ENCODE measurements at places on chromosomes 3 and 15.

DNA sequence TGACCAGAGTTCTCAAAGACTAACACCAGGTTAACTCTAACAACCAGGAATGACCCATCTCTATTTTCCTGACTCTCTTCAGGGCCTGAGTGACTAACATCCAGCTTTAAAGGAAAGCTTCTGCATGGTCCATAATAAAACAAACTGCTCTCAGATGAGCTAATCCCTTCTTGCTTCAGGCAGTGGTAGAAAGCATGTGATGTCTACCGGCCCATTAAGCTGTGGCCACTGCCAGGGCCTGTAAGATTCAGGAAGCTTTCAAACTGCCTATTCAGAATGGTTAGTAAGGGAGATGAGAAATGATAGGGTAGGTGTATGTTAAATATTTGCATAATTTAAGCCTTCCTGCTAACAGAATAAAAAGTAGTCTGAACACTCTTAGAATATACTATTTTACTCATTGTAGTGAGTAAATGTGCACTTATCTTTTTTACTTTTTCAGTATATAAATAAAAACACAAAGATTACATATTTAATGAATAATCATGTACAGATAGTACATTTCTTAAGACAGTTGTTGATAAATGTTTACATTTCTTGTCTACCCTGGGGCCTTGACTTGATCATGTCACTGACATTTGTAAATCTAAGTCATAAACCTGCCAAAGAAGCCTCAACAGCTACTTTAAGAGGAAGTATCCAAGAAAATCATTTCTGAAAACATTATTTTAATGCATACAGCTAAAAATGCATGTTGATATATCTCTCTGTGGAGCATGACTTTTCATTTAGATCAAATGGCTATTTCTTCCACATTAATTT, 222.0 kb downstream of the MCTP2 start:
- no peak for DNase-seq

DNA sequence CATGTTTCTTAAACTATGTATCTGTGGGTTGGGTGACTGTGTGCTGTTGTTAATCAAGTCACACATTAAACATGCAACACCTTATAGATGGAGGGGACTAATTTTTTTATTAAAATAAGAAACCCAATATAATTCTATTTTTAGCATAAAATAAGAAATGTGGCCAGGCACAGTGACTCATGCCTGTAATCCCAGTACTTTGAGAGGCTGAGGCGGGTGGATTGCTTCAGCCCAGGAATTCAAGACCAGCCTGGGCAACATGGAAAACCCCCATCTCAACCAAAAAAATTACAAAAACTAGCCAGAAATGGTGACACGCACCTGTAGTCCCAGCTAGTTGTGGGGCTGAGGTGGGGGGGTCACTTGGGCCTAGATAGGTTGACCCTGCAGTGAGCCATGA, 1021.0 kb downstream of the EPHA3 start:
- no peak for DNase-seq

DNA sequence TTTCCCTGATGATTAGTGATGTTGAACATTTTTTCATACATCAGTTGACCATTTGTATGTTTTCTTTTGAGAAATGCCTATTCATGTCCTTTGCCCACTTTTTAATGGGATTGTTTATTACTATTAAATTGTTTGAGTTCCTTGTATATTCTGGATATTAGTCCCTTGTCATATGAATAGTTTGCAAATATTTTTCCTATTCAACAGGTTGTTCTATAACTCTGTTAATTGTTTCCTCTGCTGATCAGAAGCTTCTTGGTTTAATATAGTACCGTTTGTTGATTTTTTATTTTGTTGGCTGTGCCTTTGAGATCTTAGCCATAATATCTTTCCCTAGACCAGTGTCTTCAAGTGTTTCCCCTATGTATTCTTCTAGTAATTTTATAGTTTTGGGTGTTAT, 189.0 kb upstream of the RARB start:
- DNase-seq: no peak

DNA sequence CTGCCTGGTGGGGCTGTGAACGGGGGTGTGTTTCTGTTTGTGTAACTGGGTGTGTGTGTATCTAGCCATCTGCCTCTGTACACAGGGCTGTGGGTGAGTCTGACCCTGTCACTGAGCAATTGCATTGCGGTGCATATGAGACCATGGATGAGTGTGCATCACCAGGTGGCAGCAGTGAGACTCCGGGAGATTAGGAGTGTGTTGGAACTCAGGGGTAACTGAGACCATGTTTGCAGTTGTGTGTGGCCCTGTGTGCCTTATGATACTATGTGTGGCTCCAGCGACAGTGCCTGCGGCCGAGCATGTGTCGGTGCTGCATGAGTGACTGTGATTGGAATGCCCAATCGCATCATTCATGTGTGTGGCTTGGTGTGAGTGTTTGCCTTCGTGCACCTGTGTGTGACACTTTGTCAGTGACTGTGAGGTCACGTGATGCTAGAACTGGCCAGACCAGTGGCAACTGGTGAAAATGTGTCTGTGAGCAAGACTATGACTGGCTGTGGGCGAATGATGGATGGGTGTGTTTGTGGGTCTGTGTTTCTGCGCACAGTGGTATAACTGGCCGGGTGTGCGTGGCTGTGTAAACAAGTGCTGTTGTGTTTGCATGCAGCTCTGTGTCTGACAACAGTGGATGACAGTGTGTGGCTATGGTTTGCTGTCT, 14.0 kb downstream of the VILL start:
- DNase-seq: no peak

- DNase-seq: no peak
These were observed 2.2 kb upstream of the MB21D2 start for GRCh38 chr3:192919901-192920300.

GRCh38 chr3:183481582-183481981, 53.2 kb upstream of the MCF2L2 start:
- no peak for DNase-seq

DNA sequence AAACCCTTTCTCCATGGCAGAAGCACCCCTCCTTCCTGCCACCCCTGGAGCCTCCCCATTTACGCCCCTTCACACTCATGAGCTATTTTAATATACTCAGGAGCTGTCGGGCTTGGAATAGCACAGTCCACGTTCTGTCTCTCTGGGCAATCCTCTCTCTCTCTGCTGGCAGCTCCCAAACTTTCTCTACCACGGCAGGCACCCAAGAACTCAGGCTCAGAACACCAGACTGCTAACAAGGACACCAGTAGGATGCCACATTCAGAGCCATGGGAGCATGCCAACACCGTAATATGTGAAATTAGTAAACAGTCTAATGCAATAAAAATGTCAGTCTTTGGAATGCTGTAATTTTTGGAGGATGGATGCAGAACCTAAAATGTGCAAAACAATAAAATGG, 19.3 kb downstream of the TNFAIP8L3 start:
- no peak for DNase-seq

- no peak for DNase-seq
These were observed 74.9 kb downstream of the PFN2 start for GRCh38 chr3:149895769-149896168.

GRCh38 chr3:15682561-15683185, 81.1 kb downstream of the BTD start:
- DNase-seq: no peak

DNA sequence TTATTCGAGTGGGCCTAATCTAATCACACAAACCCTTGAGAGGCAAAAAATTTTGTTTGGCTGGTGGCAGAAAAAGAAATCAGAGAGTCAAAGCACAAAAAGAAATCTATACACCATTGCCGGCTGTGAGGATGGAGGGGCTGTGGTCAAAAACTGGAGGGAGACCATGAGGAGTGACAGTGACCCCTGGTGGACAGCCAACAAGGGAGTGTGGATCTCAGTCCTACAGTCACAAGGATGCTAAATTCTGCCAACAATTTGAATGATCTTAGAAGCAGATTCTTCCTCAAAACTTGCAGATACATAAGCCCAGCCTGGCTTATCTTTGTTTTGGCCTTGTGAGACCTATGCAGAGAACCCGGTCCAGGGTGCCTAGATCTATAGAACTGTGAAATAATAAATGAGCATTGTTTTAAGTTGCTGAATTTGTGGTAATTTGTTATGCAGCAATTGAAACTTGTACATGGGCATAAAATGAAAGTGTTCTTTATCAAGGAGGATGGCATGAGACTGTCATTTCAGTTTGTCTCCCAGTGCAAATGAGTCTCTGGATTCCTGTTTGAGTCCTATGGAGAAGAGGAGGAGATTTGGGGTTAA, 103.0 kb upstream of the ARHGEF26 start:
- peak; percentile 0 for DNase-seq

DNA sequence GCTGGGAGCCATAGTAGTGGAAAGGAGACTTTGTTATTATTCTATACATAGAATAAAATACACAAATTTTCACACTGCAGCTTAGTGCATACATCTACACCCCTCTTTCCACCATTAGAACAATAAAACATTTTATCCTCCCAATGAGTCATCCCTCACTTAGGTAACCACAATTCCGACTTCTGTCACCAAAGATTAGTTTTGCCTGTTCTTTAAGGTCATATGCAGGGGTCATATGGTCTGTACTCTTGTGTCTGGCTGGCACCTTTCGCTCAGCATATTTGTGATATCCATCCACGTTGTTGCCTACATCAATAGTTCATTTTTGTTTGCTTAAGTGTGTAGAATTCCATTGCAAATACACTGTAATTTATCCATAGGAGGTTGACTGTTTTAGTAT, 399.4 kb downstream of the SHQ1 start:
- no peak for DNase-seq

- DNase-seq: no peak
These were observed 372.8 kb downstream of the CTNNB1 start for GRCh38 chr3:41572092-41572491.

- DNase-seq: no peak
These were observed 154.1 kb upstream of the GOLIM4 start for GRCh38 chr3:168249550-168250414.

DNA sequence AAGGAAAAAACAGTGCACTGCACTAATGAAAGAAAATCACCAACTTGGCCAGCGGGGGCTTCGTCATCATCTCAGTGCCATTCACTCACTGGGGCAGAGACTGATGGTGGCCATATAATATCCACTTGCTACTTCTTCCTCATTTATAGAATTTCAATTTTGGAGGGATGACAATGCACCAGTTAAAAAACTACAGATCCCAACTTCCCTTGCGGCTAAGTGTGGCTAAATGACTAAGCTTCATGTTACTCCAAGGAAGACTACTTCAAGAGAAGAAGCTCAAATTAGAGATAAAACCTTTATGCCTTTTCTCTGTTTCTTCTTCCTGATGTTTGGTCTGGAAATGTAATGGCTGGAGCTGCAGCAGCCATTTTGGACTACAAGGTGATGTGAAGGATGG, 38.8 kb downstream of the NGLY1 start:
- DNase-seq: no peak

DNA sequence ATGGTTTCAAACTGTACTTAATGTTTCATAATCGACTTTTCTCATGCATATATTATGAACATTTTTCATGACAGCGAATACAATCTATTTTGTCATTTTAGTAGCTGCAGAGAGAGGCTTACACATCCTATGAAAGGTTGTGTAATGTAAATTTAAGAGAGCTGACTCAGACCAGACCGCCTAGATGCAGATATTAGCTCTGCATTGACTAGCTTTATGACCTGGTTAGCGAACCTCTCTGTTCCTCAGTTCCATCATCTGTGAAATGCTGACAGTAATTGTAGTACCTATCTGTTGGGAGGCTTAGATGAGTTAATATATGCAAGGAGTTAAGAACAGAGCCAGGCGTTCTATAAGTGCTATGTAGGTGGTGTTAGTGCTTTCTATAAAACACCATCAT, 116.2 kb upstream of the RASGRP1 start:
- DNase-seq: no peak

- DNase-seq: no peak
These were observed 60.5 kb upstream of the DPH6 start for GRCh38 chr15:35606450-35606779.

GRCh38 chr15:36422631-36423030, 156.8 kb upstream of the CDIN1 start:
- no peak for DNase-seq

GRCh38 chr3:178485756-178486155, 50.5 kb upstream of the KCNMB2 start:
- DNase-seq: no peak

- DNase-seq: no peak
These were observed 104.4 kb downstream of the FMN1 start for GRCh38 chr15:33089878-33090757.

DNA sequence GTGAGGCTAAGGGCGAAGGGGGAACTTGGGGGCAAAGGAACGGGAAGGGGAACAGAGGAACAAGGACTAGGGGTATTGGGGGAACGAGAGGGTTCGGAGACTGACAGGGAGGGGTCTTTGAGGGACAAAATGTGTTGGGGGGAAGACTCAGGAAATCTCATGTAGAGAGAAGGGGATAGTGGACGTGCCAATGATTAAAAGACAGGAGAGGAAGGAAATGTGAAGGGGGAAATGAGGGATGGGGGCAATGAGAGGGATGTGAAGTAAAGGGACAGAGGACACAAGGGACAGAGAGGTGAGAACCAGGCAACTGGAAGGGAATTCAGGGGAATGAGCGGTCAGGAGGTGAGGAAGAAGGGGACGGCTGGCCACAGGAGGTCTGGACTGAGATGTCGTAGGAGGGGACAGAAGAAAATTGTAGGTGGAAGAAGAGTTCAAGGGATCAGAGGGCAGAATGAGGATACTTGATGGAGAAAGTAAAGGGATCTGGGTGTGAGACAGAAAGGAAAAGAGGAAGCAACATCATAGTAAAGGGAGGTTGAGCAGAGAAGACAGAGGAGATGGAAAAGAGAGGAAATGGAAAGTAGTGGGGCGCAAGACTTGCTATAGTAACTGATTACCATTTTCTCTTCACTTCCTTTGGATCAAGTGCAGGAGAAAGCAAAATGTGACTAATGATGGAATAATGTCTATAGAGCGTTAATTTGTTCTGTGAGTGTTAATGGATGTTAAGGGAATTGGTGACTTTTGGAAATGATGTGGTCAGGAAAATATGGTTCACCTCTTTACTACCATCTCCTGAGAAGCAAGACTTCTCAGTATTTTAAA, 749 bp downstream of the RAB8B start:
- no peak for DNase-seq

- DNase-seq: no peak
These were observed 426.5 kb upstream of the KCNMB2 start for GRCh38 chr3:178109691-178110090.

- DNase-seq: no peak
These were observed 66.8 kb upstream of the PXYLP1 start for GRCh38 chr3:141164852-141165251.

All from activated naive CD4-positive, alpha-beta T cell (primary cell).